Stimulated activated CD8-positive, alpha-beta memory T cell treated with anti-CD3 and anti-CD28 coated beads, Interleukin-4, amount 100 ng/mL, for 1 hour (primary cell): ENCODE measurements at places on chromosomes 5 and 9.

DNA sequence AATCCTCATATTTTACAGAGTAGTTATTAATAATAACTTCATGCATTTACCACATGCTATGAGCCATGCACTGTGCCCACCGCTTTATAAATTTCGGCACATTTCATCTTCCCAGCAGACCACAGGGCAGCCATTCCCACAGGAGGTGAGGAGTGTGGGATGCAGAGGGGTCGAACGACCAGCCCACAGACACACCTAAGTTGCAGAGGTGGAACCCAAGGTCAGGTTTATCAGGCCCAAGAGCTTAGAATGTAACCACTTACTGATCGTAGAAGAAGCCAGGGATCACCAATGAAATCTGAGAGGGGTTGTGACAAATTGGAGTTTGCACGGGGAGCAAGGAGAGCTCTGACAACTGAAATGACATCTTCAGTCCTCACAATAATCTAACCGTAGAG is 303.0 kb upstream of the MSX2 start:
- no peak for DNase-seq

GRCh38 chr5:153900703-153901395 is 137.9 kb downstream of the FAM114A2 start:
- no peak for DNase-seq

DNA sequence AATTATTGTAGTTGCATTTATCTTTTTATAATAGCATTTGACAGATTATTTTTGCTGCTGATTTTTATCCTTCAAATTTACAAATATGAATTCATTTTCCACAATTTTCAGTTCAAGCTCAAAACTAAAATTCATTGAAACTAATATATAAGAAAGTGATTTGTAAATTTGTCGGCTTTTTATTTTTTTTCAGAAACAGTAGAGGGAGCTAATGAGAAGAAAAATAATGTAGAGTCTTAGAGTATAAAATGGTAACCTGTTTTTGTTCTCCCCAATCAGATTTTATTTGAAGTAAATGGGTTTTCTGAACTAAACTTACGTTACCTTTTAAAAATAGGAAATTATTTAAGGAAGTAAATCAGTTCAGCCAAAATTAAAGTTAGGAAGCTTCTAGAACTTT is 19.2 kb downstream of the PRRC1 start:
- DNase-seq = no peak

- peak; percentile 24 for DNase-seq
Measured at GRCh38 chr9:93682155-93682968, 106.0 kb downstream of the PHF2 start.

DNA sequence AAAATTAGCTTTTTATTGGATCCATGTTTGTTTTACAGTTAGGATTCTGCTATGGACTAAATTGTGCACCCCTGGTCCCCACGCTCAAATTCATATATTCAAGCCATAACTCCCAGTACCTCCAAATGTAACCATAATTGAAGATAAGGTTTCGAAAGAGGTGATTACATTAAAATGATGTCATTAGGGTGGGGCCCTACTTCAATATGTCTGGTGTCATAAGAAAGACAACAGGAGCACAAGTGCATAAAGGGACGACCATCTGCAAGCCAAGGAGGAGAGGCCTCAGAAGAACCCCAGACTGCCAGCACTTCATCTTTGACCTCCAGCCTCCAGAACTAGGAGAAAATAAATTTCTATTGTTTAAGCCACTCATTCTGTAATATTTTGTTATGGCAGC is 7.4 kb upstream of the HNRNPA0 start:
- DNase-seq = no peak

GRCh38 chr5:90528601-90529193 is 687 bp downstream of the LYSMD3 start:
- DNase-seq = no peak

GRCh38 chr9:99811598-99812383 is 9.9 kb upstream of the NR4A3 start:
- DNase-seq = no peak

- no peak for DNase-seq
Measured at GRCh38 chr9:84970432-84970831, 300.9 kb downstream of the NTRK2 start.

GRCh38 chr5:131264451-131265099 is 722 bp downstream of the CDC42SE2 start:
- DNase-seq = no peak

DNA sequence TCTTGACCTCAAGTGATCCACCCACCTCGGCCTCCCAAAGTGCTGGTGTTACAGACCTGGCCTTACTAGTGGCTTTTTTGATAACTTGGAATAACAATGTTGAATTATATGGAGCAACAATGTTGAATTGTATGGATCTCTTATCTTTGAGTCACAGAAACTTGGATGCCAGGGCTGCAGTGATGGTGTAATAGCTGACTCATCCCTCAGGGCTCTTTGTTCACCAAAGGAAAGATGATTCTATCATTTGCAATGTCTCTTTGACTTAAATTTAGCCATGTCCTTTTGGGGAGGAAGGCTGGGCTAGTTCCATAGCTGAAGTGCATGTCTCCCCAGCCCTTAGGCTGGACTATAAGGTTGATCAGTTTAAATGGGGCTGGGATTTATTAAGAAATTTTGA is 172.3 kb downstream of the PDZD2 start:
- no peak for DNase-seq
